ENCODE measurements at places on chromosomes 6 and 20. TPM values are rescaled to one million over a fixed set of nuclear protein-coding genes. Genes with fewer than 3 reads are reported as not detected.

Gene MEI4
- not detected for total RNA-seq

Gene SNAP25
- 4.5 TPM for total RNA-seq

Gene HSPA12B
- 0.17 TPM for total RNA-seq

Gene SLC52A3
- total RNA-seq, result not detected

Gene BTN1A1
- total RNA-seq, result not detected

Gene LHFPL5
- total RNA-seq, result not detected

Gene MYBL2
- 0.26 TPM for total RNA-seq

Gene HAO1
- not detected for total RNA-seq

Gene DEFB112
- total RNA-seq, result not detected

Gene TBXT
- total RNA-seq, result not detected

Gene POPDC3
- total RNA-seq, result 6.7 TPM
